H7 (cell line): ENCODE measurements at places on chromosomes 7 and 10.

DNA sequence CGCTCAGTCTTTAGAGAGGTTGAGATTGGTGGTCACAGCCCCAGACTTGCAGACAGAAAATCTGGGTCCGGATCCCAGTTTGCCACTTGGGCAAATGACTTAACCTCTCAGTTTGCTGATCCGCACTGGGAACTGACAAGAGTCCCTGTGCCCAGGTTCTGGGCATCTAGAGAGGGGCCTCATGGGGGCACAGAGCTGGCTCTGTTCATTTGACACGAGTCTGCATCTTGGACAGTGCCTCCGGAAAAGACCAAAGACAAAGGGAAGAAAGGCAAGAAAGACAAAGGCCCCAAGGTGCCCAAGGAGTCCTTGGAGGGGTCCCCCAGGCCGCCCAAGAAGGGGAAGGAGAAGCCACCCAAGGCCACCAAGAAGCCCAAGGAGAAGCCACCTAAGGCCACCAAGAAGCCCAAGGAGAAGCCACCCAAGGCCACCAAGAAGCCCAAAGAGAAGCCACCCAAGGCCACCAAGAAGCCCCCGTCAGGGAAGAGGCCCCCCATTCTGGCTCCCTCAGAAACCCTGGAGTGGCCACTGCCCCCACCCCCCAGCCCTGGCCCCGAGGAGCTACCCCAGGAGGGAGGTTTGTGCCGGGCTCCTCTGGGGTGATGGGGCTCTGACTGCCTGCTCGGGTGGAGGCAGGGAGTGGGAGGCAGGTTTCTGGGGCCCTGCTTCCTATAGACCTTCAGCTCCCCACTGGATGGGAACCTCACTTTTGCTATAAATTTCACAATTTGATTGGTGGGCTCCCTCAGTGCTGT lies 2.3 kb downstream of the AEBP1 start:
- no peak for DNase-seq

GRCh38 chr10:17989908-17990767 lies 38.4 kb downstream of the SLC39A12 start:
- DNase-seq, result no peak

DNA sequence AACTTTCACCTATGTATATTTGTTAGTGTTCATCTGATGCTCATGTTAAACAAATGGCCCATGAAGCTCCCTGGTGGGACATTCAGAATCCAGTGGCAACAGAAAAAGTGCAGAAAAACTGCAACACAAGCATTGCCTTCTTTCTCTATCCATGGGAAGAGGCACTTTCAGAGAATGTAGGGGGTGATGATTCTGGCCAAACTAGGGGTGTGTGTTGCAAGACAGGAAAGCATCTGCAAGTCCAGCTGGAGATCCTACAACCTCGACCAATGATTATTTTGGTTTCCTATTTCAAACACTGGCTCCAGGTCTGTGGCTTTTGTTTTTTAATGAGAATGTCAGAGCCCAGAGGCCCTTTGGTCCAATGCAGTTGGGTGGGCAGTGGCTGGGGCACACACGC lies 198.7 kb downstream of the CXCL12 start:
- DNase-seq, result no peak

GRCh38 chr10:79342811-79343561 lies 4.3 kb upstream of the PPIF start:
- DNase-seq, result no peak

- DNase-seq, result peak; percentile 96
These were observed 35.4 kb upstream of the KNDC1 start for GRCh38 chr10:133124357-133125211.

DNA sequence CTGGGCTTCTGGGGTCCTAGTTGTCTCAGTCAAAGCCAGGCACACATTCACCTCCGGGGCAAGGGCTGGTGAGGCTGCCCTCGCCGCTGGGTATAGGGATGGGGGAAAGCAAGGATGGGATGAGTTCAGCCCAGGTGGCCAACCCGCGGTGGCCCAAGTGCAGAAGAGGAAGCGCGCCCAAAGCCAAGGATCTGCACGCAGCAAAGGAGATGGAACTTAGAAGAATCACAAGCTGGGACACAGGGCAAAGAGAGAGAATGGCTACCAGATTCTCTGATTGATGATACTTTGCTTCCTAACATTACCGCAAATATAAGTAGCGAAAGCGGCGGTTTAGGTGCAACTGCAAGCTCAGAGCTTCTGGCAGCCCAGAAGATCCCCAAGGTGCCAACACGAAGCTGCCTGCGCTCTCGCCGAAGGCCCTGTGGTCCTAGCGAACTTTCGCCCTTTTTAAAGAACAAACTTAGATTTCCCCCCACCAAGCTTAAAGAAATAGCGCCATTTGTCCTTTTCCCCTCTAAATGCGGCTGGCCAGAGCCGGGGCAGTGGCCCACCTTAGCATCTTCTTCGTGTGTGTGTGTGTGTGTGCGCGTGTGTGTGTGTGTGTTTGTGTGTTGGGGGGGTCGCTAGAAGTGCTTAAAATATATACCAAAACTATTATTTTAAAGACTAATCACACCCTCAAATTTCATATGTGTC lies 927 bp upstream of the MKX start:
- peak; percentile 45 for DNase-seq

DNA sequence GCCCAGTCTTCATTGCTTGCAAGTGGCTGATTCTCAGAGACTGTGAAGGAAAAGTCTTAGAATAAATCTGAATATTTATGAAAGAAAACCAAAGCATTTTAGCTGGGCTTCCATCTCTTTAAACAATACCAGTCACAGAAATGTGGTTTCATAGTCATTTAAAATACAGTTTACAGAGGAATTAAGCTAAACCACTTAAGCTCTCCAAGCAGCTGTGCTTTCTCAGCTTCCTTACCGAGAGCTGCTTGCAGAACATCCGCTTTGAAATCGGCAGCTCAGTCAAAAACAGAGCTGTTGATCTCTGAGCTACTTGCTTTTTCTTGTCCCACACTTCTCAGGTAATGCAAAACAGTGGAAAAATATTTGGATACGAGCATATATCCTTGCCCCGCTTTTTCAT lies 134.5 kb downstream of the DYNC1I1 start:
- DNase-seq, result no peak
